Left forelimb (tissue), 1 donor: ENCODE measurements at places on chromosomes 5 and 9.

DNA sequence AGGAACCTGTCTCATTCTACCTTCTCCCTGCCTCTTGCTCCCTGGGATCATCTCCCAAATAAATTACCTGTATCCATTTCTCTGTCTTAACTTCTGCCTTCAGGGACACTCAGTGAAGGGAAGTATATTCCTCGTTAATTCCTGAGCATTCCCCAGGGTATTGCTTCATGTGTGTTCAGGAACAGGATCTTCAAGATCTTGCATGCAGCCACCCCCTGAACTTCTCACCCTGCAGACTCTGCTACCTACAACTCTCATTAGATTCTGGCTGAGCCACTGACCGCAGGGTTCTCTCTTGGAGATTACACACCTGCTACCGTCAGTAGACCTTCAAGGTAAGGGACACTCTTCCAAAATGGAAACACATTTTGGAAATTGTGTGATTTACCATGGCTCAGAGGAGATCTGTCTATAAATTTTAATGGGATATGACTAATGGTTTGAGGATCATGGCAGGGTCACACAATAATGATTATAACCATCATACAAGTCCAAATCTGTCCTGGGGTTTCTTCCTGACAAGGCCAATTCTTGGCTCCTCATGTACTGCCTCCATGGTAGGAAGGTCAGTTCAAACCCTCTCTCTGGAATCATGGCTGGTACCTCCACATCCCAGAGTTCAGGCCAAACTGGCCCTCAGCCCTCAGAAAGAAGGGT is 38.9 kb upstream of the UGCG start:
- DNase-seq, result no peak

GRCh38 chr5:96408210-96408777 is 24.8 kb downstream of the PCSK1 start:
- DNase-seq, result no peak

DNA sequence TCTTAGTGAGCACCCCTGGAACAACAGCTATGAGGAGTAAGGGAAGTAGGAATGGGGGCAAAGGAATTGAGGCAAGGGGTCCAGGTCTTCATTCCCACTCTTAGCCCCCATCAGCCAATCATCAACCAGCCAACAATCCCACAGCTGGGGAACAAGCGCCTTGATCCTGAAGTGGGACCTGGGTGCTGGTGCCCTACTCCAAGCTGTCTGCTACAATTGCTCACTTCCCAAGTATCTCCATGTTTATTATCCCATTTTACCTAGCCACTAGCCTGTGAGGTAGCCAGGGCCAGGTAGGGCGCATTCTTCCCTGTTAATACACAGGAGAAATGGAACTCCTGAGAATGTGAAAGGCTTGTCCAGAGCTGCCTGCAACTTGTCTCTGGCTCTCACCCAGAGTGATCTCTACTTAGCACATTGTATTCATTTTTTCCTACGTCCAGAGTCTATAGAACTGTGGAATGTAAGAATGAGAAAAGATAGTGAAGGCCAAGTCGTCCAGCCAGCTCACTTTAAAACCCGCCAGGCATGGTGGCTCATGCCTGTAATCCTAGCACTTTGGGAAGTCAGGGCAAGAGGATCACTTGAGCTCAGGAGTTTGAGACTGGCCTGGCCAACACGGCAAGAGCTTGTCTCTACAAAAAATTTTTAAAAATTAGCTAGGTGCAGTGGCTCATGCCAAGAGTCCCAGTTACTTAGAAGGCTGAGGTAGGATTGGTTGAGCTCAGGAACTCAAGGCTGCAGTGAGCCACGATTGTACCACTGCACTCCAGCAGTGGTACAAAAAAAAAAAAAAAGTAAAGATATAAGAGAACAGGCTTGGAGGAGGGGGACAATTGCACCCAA is 6.2 kb upstream of the DNAJC18 start:
- no peak for DNase-seq

DNA sequence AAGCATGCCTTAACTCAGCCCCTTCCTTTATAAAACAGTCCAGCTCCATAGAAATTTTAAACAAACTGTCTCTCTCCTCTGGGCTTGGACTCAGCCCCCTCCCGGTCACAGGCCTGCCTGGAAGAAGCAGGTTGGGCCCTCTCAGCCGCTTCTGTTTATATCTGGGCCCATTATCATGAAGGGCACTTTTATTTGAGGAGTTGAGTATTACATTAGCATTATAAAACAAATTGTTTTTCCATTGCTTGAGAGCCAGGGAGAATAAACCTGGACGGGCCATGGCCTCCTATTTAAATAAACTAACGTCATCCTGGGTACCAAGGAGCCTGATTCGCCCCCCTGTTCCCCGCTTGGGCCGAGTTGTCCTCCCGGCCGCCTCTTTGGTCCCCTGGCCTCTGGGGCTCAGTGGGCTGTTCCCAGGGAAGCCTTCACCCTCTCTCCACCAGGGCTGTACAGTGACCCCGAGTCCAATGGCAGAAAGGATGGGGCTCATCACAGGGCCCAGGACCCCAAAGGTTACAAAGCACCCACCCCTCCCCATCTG is 13.2 kb downstream of the IRX2 start:
- DNase-seq, result no peak

DNA sequence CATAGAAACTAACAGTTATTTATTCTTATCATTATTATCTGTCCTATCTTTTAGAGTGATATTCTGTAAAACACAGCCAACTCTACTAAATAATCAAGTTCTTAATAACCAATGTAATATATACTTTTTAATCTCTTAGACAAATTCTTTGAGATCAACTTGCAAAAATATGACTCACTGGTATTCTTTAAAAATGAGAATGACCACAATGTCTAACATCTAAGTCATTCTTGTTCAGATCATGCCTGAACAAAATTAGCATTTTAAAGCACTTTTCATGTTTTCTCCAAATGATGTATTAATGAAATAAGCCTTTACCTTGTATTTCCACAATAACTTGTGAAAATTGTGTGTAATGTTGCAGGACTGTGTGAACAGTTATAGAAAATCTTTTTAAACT is 356.9 kb upstream of the RGMB start:
- DNase-seq, result no peak

DNA sequence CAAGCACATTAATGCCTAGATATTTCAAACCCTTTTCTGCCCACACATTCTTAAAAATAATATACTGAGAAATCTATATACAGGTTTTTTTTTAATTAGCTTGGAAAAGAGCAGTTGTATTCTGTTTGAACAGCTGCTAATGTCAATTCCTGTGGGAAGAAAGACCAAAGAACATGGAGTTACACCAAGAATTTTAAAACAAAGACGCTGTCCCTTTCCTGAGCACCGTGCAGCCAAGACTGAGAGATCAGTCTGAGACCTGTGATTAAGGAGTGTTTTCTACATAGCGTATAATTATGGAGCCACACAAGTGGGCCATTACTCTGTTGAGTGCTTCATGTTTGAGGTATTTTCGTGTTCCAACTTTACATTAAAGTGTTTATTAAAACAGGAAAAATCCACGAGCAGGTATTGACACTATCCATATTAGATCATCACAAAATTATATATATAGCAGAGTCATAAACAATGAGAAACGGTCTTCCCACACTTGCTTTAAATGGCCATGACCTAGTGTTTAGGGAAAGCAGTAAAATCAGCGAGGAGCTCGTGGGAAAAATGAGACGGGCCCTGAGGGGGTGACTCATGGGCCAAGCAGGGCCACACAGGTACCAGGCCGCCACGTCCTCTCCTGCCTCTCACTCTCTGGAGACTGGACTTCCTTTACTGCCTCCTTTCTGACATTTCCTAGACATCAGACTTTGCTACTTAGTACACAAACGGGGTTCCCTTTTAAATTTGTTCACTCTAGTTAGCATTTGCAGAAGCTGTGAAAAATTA is 153.1 kb upstream of the OTULINL start:
- no peak for DNase-seq

GRCh38 chr5:122252319-122252718 is 59.7 kb upstream of the SNCAIP start:
- no peak for DNase-seq

GRCh38 chr5:44835693-44836092 is 26.9 kb downstream of the MRPS30 start:
- DNase-seq, result no peak

DNA sequence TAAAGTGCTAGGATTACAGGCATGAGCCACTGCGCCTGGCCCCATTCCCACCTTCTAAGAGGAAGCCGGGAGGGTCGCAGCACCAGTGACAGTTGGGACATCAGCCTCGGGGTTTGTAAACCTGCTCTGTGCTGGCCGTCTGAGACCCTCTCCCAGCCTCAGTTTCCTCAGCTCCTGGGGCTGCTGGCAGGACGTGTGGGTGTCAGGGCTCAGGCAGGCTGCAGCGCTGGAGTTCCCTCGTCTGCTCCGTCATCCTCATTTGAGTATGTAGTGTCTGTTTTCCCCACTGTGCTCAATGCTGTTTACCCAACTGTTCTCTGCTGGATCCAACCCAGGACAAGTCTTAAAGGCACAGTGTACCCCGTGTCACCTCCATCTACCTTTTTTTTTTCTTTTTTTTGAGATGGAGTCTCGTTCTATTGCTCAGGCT is 2.0 kb upstream of the NINJ1 start:
- DNase-seq, result no peak

DNA sequence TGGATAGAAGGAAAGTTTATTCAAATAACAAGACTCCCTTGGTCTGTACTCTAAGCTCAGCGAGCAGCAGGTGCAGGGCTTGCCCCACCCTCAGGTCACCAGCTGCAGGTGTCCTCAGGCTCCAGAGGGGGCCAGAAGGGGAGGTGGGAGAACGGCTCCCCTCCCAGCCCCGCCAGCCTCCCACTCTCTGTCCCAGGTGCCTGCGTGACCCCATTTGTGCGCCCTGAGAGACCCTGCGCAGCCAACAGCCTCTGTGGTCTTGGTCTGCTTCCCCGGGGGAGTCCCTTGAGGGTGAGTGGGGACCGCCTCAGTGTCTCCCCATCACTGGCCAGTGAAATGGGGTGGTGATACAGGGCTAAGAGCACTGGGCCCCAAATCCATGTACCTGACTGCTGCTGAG is 62.3 kb upstream of the STXBP1 start:
- DNase-seq, result no peak

DNA sequence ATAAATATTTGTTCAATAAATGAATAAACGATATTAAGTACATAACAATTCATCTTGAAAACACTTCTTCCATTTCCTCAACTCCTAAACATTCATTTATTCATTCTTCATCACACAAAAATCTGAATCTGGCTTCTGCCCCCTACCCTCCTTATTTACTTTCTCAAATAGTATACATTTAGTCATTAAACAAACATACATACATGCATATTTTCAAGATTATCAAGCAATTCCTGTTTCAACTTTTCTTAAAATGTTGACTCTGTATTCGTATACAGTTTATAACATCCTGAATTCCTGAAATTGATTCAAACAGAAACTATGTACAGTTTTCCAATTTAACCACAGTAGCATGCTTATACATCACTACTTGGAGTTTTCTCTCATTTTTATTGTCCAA is 129.0 kb downstream of the MUSK start:
- DNase-seq, result no peak

DNA sequence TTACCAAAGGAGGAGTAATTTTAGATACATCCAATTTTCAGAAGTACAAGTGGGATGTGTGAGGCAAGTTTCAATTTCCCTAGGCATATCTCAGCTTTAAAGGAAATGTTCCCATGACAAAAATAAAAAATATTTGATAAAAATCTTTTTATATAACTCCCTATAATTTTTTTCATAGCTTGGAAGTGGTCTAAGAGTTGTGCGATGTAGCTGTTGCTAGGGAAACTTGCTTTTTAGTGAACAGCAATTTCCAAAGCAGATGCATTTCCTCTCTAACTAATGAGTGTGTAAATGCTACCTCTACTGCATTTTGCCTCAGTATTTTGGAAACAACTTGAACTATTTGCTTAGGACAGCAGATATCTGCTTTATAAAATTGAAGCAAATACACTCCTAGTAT is 39.6 kb downstream of the MACIR start:
- DNase-seq, result no peak

DNA sequence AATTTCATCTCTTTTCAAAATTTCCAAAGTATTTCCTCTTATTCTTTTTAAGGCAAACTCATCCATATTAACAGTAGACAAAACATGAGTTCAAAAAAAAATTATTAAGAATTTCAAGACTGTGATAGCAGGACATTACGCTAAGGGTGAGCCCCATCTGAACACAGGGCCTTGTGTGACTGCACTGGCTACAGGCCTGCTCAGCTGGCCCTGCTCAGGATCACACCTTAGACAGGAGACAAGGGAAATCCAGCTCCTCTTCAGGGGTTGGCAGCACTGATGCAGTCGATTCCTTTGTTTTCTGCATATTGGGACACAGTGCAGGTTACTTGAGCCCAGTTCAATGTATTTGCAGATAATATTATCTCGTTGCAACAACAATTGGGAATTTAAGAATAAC is 444.7 kb downstream of the PLK2 start:
- DNase-seq, result no peak

- no peak for DNase-seq
Measured at GRCh38 chr5:65034029-65034812, 265.5 kb downstream of the CWC27 start.

DNA sequence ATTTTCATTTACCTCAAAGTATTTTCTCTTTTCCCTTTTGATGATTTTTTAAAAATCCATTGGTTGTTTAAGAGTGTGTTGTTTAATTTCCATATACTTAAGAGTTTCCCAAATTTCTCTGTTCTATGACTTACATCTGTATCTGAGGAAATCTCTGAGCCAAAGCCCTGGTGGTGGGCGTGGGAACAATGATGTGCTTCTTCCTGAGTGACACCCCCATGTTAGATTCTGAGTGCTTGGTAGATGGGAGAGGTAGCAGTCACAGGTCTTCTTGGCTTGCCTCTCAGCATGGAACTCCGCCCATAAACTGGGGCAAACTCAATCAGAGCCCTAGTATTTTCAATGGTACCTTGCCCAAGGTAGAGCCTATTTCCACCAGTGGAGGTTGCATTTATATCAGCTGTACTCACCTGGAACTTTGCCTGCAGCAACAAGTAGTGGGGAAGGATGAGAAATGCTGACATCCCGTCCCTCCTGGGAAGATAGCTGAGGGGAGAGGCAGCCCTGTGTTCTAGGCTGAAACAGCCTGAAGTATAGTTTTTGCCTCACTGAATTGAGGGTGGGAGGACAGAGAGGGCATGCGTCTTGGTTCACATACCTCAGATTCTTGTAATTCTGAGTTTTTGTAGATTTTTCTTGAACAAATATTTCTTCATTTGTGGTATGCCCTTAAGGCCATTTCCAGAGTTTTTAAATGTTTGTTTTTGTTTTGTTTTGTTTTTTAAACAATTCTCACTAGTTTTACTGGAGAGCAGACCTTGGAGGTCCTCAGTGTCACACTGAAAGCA is 26.4 kb downstream of the C9orf43 start:
- DNase-seq, result no peak

GRCh38 chr5:82817897-82818676 is 259.1 kb downstream of the TMEM167A start:
- DNase-seq, result no peak
